Activated CD4-positive, CD25-positive, alpha-beta regulatory T cell treated with anti-CD3 and anti-CD28 coated beads, Interleukin-2, amount 50 U/mL, for 72 hours (primary cell): ENCODE measurements at places on chromosomes 1 and 21.

DNA sequence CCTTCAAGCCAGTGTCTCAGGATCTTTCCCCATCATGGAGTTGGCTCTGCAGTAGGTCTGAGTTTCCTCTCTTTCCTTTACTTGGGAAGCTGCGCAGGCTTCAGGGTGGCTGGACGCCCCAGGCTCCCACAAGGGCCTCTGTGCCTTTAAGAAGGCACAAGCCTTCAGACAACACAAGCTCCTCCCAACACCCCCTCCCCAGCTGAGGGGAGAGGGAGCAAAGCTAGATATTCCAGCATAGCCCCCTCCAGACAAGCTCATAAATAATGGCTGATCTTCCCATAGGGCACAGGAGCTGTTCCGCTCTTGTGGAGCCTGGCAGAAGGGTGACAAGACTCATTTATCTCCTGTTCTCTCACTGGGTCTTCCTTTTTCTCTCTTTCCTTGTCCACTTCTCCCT lies 27.9 kb upstream of the ATP2B4 start:
- no peak for DNase-seq

DNA sequence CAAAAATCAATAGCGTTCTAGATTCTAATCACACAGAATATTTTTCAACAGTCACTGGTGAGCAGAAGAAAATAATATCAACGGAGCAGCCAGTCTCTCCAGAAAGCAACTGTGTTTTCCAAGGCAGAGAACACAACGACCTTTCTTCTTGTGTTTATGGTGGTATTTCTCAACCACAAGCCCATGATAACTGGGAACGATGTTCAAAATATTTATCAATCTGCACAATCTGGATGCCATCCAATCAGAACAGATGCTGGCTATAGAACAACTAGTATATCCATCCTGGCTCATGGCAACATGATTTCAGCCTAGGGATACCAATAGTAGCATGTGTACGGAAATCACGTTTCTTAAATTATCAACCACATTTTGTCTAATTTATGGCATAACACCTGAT lies 162.7 kb upstream of the RUNX1 start:
- DNase-seq = no peak

DNA sequence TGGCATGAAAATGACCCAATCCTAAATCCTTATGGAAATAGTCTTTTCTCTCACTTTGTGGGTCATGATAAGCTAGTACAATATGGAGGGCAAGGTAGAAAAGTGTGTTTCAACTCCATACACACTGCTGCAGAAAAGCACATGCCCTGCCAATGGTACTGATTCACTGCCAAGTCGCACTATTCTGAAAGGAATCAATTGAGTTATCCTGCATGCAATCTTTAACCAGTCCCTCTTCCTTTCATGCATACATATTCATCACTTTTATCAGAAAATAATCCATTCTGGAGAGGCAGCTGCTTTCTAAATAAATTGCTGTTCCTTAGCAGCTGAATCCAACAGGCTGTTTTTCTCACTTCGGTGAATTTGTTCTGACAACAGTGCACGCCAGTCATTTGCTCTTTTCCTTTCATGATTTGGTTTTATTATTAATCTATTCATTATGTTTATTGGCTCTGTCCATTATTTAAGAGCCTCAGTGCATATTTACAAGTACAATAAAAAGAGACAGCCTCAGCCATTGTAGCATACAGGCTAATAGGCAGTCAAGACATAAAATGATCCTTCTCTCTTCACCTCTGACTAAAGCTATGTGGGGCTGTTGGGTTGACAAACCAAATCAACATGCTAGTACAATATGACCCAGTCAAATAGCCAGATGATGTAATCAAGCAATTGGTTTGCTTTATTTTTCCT lies 108.8 kb downstream of the CHD1L start:
- DNase-seq = no peak

- no peak for DNase-seq
Observed at GRCh38 chr21:35349376-35350080, 300.4 kb upstream of the RUNX1 start.

- no peak for DNase-seq
Observed at GRCh38 chr1:214466403-214467077, 84.9 kb downstream of the PTPN14 start.

- no peak for DNase-seq
Observed at GRCh38 chr1:67517046-67517445, 86.8 kb upstream of the SERBP1 start.

DNA sequence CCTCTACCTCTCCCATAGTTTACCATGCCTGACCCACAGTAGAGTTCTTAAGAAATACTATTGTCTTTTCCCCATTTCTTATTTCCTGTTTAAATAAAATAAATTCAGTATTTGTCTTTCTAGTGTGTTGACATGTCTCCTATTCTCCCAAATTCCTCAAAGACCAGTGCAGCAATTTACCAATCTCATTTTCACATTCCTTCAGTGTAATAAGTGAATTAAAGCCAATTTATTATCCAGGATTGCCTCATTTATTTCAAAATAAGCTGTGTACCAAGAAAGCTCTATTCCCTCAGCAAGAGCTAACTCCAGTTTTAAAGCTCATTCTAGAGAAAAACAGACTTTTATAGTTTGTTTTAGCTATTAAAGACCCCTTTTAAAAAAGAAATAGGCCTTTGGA lies 49.9 kb downstream of the DISC1 start:
- DNase-seq = no peak

DNA sequence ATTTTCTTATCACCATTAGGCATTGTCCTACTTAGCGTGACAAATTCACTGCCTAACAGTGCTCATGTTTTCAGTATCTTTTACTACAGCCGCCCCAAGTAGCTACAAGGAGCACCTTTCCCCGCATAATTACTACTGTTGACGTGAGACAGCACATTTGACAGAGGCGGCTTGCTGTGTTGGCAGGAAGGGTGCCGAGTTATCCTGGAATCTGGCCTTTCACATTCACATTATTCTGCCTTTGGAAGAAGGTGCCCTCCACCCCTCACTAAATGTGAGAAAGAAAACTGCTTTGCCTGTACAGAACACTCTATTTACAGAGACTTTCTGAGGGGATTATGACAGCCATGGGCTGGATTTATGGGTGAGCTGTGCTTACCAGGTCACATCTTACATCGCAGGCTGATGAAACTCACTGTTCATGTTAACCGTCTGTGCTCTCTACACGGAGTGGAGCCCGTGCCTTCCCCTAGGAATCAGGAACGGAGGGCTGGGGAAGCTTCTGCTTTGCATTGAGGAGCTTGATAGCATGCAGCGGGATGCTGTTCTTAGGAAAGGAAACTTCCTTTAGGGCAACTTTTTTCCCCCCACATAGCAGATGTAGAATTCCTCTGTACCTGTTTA lies 148.0 kb upstream of the ZRANB2 start:
- no peak for DNase-seq

DNA sequence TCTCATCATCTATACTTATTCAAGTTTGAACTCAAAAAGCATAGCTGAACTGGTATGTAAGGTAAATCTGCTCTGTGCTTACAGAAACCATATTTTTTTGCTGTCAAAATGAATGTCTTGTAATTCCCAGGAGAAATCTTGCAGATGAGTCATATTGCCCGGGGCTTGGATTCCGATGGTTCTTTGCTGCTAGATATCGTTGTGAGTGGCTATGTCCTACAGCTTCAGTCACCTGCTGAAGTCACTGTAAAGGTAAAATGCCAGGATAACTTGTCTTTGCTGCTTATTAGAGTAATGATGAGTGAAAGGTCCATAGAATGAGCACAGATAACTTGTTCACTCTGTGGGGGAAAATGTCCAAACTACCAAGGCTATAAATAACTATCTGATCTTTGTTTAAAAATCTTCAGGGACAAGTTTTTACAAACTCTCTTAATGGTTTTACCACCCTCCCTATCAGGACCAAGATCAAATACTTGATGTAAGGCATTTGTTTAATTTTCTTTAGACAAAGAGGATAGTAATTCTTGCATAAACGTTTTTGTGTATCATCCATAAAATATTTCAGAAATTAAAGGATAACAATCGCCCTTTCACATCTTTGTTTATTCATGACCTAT lies 222.3 kb downstream of the TPR start:
- DNase-seq = no peak

DNA sequence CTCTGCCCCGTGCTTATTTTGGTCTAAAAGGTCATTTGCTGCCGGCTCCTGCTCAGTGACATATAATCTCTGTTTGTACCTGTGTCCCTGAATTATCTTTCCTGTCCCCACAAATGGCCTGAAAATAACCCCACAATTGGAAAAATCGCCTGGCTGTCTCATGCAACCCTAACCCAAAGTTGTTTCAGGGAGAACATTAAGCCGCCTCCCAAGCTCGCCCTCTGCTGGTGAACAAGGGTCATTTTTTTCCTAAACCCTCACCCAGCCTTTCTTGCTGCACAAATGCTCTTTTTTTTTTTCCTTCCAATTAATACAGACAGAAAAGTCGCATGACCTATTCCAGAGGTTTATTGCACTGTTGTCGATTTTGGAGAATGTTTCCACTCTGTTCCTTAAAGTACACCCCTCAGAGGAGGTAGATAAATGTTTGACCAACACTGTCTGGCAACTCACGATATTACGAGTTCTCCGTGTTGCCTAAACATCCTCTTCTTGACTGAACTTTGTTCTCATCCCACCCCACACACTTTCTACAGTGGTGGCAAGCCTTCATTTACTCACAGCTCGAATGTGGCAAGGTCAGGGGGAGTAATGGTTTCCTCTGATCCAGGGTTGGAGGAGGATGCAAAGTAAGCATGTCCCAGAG lies 148.7 kb downstream of the ZZZ3 start:
- DNase-seq = peak; percentile 50

- DNase-seq = no peak
Observed at GRCh38 chr1:26072305-26072704, 4.9 kb upstream of the TRIM63 start.

DNA sequence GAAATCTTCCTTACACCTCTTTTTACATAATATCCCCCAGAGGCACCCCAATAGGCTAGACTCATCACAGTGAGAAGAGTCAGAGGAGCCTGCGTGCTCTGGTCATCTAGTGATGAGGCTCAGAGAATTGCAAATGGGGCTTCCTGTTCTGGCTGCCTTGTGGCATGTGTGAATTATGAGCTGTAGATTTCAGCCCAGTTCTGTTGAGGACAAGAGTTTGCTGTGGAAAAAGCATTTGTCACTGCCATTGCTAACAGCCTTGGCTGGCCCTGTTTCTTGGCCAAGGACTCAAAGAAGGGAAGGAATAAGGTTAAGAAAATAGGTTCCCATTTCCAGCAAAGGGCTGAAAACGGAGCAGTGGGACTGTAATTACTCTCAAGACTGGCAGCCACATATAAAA lies 30.7 kb downstream of the MRAP start:
- DNase-seq = no peak

- DNase-seq = no peak
Observed at GRCh38 chr1:197810812-197811211, 35.5 kb upstream of the DENND1B start.
